ELR (cell line): ENCODE measurements at places on chromosomes 3 and 15.
A peak's percentile ranks its signal among the peaks of the same experiment; 100 is the strongest.

- DNase-seq: peak; percentile 80
Measured at GRCh38 chr3:132253262-132253878, 63.8 kb upstream of the ACP3 start.

DNA sequence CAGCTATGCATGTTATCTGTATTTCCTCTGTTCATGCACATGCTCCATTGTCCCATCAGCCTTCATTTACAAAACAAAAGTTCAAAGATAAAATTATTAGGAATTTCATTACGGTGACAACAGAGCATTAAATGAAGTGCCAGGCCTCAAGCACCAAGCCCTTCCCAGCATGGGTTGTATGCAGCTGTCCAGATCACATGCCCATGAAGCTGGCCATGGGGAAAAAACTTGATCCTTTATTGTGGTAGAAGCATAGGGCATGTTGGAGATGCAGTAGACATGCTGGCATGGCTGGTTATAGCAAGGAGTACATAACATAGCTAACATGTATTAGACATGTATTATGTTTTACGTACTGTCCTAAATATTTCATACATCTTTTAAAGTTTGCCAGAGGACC is 4.1 kb upstream of the THRB start:
- no peak for DNase-seq

DNA sequence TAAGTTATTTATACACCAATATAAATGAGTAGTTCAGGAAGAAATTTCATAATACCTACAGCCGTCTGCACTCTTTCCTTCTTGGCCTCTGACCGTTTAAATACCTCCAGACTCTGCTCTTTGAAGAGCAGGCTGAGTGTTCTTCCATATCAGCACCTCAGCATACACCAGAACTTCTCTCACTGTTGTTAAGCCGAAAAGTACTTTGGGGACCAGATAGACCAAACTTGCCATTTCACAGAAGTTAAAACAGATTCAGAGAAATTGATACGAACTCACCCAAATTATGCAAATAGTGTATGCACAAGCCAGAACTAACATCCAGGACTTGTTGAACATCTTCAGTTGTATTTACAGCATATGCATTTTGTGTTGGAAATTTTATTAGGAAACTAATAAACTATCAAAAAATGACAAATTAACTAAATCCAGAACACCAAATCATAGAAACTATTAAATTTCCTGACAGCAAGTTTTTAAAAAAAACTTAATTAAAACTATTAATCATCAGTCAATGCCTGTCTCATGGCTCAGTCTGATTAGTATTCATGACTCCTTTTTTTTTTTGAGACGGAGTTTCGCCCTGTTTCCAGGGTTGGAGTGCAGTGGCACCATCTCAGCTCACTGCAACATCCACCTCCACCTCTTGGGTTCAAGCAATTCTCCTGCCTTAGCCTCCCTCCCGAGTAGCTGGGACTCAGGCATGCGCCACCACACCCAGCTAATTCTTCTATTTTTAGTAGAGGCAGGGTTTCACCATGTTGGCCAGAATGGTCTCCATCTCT is 24.1 kb downstream of the CGGBP1 start:
- no peak for DNase-seq

GRCh38 chr3:10408680-10409079 is 87.8 kb upstream of the SEC13 start:
- DNase-seq: peak; percentile 50

DNA sequence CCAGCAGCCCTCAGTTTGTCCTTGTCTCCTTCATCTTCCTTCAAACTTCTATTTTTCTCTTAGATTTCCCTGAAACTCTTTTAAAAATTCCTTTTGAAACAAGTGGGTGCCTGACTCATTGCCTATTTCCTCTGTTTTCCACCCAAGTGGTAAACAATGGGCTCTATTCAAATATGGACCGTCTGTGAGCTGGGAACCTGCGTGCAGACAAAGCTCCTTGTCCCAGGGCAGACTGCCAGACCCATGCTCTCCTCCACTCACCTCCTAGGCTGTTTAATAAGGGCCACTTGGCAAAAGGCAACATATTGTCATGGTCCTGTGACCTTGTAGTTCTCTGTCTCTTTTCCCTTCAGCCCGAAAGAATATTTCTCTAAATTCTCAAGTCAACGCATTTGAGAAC is 332.7 kb upstream of the THBS1 start:
- peak; percentile 94 for DNase-seq

DNA sequence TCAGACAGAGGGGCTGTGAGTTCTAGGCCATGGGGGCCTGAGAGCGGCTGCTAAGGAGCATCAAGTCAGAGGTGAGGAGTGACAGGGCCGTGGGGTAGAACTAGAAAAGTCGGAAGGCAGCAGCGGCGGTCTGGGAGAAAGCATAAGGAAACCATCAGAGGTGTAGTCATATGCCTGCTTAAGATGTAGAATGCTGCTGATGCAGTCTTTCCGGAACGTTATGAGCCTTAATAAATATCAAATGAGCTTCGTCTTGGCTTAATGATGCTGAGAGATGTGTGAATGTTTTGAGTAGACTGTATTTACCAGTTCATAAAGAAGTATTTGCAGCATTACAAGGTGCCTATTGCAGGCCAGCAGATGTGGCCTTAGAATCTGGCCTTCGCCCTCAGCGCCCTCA is 15.2 kb downstream of the ATG7 start:
- no peak for DNase-seq
